WERI-Rb-1 (cell line): ENCODE measurements at places on chromosomes 4 and X.

GRCh38 chr4:138948918-138949317 is 66.7 kb upstream of the NOCT start:
- no peak for DNase-seq

- DNase-seq = no peak
Measured at GRCh38 chr4:77031544-77031943, 44.2 kb downstream of the CCNI start.

DNA sequence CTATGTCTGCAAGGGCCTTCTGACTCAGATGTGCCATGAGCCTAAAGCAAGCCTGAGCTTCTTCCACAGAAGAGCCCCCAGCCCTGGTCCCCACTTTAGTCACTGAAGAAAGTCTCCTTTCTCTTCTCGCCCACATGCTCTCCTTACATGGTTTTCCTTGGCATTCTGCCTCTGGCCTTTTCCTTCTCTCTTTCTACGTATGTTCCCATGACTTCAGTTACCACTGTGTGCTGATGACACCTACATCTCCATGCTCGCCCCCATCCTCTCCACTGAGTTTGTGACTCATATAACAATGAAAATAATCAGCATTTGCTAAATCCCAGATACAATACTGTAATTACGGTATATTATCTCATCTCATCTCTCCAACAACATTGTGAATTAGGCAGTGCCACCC is 149.3 kb downstream of the AMMECR1 start:
- DNase-seq = no peak

DNA sequence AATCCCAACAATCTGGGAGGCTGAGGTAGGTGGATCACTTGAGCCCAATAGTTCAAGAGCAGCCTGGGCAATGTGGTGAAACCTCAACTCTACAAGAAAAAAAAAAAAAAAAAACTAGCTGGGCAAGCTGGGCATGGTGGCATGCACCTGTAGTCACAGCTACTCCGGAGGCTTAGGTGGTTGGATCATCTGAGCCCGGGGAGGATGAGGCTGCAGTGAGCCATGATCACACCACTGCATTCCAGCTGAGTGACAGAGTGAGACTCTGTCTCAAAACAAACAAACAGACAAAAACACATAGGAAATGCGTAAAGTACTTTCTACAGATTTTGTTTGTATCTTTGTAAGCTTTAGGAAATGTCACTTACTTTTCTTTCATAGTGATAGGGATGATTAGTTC is 307.2 kb upstream of the NR3C2 start:
- no peak for DNase-seq

DNA sequence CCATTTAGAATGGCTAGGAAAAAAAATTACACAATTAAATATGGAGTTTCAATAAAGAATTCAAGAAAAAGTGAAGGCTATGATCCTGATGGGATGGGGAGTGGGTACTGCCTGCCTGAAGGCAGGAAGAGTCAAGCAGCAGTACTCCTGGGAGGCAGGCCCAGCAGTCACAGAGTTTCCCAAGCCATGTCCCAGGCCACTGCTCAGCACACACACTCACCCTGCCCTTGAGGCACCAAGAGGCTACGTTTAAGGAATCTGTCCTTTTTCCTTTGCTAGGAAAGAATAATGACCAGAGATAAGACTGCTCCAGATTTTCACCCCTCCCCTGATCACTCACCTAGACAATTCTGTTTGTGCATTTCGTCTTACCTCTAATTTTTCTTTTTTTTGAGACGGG is 30.2 kb downstream of the MAP7D3 start:
- no peak for DNase-seq

DNA sequence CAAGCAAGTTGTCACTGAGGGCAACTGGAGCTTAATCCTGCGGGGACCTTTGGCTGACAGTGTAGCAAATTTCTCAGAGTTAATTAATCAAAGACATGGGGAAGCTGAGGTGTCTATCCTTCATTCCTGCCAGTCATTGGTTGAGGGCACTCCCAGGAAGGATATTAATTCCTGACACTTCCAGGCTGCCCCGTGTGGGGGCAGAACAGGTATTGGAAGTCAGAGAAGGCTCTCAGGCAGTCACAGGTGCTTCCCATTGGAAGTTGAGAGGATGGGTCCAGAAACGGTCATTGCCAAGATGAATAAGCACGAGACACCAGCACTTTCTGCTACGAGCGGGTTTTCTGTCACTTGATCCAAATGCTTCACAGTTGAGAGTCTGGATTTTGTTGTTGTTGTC is 29.1 kb upstream of the CD38 start:
- peak; percentile 13 for DNase-seq

DNA sequence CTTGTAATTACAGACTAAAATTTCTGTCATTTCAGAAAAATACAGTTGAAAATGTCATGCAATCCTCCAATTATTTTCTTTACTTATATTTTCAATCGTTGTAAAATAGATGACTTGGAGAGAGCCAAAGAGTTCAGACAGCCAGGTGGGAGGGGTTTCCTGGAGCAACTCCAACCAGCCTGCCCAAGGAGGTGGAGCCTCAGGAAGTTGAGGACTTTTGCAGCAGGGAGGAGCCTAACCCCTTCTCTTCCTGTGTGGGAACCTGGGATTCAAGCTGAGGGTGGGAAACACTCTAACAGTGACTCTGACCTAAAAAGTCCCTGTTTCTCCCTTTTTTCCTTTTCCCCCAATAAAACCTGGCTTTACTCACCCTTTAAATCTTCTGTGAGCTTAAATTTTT is 72.2 kb upstream of the GABRG1 start:
- no peak for DNase-seq

- DNase-seq = no peak
Measured at GRCh38 chrX:53005327-53005726, 43.3 kb upstream of the GPR173 start.

DNA sequence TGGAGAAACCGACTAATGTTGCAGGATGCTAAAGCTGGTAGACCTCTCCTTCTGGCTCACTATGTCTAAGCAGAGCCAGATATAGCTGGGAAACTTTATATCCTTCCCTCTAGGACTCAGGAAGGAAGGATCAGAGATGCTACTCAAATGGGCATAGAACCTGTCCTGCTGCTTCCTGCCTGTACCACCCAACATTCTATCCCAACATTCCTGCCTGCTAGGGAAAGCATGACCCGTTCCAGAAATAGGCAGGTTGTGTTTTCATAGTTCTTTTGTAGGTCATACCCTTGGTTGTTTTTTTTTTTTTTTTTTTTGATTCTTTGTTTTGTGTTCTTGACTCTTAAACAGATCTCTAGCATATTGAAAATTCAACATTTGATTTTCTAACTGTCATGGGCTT is 5.3 kb downstream of the NPNT start:
- no peak for DNase-seq

DNA sequence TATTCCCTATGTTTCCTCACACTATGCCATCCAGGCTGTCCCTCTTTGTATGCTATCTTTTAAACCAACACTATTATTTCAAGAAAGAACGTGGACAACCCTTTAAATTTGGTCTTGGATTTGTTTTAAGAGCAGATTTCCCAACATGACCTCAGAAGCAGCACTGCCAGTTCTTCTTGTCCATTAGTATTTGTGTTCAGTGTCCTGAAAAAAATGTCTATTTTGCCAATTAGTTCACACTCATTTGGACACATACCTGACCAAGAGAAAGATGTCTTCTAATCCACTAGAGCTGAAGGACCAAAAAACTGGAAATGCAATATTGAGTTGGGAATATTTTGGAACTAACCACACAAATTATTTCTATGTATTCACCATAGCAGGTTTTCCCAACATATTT is 223.2 kb upstream of the CNKSR2 start:
- DNase-seq = no peak

- DNase-seq = peak; percentile 18
Measured at GRCh38 chr4:158170691-158171561, 1.9 kb downstream of the GASK1B start.

GRCh38 chrX:152897222-152898131 is at the start of gene ZNF185:
Gene ZNF185 (plus strand): TSS chrX:152898067. CDS start chrX:152914490, 16,423 bp downstream.
- no peak for DNase-seq

GRCh38 chrX:112164420-112164819 is 81.8 kb upstream of the TRPC5 start:
- DNase-seq = no peak

DNA sequence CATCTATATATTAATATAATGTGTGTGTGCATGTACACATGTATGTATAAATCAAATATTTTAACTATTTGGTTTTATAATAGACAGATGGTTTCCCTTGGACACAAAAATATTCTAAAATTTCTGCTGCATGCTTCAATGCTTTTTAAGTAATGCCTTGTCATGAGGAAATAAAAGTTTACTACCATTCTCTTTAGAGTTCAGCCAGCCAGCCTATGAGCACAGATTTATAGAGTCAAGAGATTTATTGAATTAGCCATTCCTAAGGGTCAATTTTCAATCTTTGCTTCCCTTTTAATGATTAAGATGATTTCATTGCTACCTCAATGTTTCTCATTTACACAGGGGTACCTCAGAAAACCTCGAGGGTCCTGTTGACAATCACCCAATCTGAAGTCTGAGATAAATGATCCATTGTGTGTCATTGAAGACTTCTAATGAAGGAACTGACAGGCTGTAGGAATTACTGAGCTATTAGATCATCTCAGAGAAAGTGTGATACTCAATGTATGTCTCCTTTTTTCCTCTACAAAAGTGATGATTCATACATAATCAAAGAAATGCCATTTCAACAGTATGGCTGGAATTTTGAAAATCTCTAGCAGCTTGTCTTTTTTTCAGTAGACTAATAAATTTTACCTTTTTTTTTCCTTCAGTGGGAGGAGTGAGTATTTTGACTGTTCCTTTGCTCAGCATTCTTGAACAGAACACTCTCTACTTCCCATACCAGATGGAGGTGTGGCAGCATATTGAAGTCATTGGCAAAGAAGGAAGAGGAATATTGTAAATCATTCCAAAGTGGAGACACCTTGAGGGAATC is 222.6 kb upstream of the PCDH18 start:
- DNase-seq = no peak

GRCh38 chr4:77613267-77613666 is 7.6 kb downstream of the CXCL13 start:
- DNase-seq = no peak

- DNase-seq = no peak
Measured at GRCh38 chr4:10721616-10722015, 37.0 kb upstream of the CLNK start.

DNA sequence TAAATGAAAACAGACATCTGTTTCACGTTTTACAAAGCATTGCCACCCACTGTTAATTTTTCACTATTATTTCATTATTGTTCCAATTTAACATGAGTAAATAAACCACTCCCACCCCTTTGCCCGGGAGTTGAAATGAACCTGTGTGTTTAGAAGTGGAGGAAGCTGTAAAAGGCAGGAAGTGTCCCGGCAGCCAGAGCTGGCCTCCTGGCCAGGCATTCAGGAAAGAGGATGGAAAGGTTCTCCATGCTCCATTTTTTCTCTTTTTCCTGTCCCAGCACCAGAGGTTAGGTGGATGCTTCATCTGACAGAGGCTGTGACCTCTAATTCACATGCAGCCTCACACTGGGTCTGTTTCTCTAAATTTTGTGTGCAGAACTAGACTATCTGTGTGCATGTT is 55.5 kb upstream of the LNX1 start:
- no peak for DNase-seq

DNA sequence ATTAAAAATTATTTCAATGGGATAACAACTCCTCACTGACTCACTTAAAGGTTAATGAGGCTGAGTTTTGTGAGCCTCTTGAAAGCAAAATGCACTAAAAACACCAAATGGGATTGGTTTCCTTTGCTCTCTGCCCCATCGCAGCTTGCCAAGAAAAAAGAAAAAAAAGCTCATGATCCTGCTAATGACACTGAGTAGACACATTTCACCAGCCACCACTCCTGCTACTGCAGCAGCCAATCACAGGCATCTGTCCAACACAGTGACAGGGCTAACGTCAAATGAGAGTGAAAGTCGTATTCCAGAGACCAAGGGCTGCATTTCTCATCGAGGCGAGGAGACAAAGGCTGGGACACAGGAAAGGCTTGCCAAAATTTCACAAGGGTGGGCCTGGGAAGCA is 5.2 kb downstream of the APBB2 start:
- DNase-seq = no peak

DNA sequence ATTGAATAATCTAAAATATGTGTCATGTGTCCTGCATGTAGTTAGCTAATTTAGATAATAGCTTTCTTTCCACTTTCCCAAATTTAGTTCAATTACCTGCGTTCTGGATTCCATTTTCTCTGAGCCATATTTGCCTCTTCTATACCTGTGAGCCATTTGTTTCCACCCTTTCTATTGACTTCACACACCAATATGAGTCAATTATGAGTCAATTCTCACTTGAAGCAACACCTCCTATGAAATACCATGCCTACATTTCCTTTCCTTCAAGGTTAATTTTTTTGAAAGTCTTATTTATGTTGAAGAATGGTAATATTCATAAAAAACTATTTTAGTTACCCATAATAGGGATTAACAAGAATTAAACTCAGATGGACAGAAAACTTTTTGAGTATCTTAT is 25.8 kb downstream of the NPY2R start:
- DNase-seq = no peak

- no peak for DNase-seq
Measured at GRCh38 chr4:87644286-87644685, 5.8 kb upstream of the DMP1 start.

GRCh38 chr4:118367361-118367760 is 14.6 kb upstream of the PRSS12 start:
- DNase-seq = no peak

- no peak for DNase-seq
Measured at GRCh38 chrX:19728915-19729314, 158.5 kb downstream of the SH3KBP1 start.

- no peak for DNase-seq
Measured at GRCh38 chr4:164591666-164592065, 162.3 kb upstream of the SMIM31 start.

GRCh38 chrX:81120258-81120935 is 81.3 kb downstream of the HMGN5 start:
- DNase-seq = peak; percentile 7

GRCh38 chr4:99615170-99615820 is 40.7 kb downstream of the MTTP start:
- peak; percentile 17 for DNase-seq

DNA sequence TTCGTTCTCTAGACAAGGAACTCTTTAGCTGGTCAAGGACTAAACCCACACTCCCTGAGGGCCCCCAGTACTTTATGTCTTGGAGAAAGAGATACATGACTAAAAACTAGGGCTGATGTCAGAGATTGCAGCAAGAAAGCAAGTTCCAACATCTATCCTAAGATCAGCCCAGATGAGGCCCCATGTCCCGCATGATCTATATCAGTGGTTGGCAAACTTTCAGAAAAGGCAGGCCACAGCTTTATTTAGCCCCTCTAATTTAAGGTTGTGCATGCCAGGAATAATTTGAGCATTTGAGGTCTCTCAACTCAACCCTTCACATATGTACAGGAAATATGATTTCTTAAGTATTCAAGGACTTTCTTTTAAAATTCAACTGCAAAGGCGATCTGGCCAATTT is 44.1 kb upstream of the FRMD7 start:
- no peak for DNase-seq

GRCh38 chr4:185165605-185166063 is 22.6 kb downstream of the SLC25A4 start:
- no peak for DNase-seq

DNA sequence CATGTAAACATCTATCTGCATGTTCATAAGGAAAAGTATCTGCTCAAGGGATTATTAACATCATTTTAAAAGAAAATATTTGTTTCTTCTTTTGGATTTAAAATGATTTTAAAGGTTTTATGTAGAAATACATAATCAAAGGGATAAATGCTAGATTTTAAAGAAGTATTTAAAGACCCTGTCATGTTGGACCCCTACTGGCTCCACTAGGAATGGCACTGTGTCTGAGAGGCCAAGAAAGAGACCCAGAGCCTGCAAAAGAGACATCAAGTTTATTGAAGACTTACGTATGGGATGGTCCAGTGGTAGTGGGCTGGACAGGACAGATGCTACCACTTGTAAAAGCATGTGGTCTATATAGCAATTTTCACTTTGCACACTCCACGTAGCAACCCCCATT is 78.7 kb upstream of the PCDH18 start:
- peak; percentile 46 for DNase-seq
